Esophagus squamous epithelium (tissue), 5 donors: ENCODE measurements at places on chromosomes 2 and 18.

DNA sequence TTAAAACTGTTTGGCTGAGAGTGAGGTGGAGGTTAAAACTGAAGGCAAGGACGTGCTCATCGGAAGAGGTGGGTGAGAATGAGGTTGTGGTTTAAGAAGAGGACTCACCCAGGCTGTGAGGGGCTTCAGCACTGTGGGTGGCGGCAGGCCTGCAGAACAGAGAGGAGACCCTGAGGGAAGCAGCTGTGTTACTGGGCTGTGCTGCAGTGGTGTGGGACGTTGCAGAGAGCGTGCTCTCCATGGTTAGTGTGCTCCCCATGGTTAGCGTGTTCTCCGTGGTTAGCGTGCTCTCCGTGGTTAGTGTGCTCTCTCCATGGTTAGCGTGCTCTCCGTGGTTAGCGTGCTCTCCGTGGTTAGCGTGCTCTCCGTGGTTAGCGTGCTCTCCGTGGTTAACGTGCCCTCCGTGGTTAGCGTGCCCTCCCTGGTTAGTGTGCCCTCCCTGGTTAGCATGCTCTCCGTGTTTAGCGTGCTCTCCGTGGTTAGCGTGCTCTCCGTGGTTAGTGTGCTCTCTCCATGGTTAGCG lies 68.5 kb upstream of the NFATC1 start:
- DNase-seq = no peak

DNA sequence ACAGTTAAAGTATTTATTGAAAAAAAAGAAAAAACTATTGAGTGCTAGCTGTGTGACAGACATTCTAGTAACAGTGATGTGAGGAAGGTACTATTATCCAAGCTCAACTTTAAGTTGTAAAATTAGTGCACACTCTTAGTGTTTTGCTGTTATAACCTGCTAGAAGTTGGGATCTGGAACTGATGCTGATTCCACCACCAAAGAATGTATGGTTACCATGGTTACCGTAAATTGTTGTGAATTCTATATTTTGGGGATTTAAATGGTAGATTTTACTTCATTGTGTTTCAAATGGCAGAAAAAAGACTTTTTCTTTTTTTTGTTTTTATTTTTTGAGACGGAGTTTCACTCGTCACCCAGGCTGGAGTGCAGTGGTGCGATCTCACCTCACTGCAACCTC lies 5.3 kb downstream of the AGFG1 start:
- DNase-seq = no peak

DNA sequence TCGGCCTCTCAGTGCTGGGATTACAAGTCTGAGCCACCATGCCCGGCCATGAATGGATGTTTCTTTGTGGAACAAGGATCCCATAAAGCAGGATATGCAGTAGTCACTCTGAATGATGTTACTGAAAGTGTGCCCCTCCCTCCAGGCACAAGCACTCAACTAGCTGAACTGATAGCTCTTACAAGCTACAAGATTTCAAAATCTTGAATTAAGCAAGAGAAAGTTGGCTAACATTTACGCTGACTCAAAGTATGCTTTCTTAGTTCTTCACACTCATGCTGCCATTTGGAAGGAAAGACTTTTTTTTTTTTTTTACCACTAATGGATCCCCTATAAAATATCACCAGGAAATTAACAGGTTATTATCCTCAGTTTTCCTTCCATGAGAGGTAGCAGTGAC lies 549.0 kb upstream of the PKDCC start:
- no peak for DNase-seq

- peak; percentile 18 for DNase-seq
Observed at GRCh38 chr2:71923887-71924533, 223.7 kb downstream of the CYP26B1 start.

DNA sequence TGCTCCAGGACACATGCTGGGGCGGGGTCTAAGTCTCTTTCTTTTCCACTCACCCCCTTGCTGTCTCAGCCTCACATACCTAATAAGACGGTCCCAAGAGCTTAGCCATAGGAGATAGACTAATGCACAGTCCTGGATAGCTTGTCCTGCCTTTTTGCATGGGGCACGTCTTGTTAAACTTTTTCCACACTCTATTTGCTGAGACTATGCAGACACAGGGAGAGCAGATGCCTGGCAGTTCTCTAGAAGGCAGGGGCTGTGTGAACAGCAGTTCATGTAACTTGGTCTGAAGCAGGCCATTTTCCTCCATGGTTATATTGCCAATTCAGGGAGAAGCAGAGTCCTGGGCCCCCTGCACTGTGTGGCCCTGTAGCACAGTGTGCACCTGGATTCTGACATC lies 142.1 kb downstream of the SEPTIN10 start:
- no peak for DNase-seq

GRCh38 chr2:239249776-239250175 lies 151.0 kb downstream of the HDAC4 start:
- DNase-seq = no peak

- DNase-seq = no peak
Observed at GRCh38 chr18:34752056-34752455, 42.0 kb downstream of the DTNA start.

- DNase-seq = no peak
Observed at GRCh38 chr18:77173275-77174030, 40.9 kb upstream of the MBP start.

GRCh38 chr2:205017381-205017780 lies 472.1 kb downstream of the PARD3B start:
- no peak for DNase-seq

GRCh38 chr2:215532844-215533243 lies 97.0 kb upstream of the FN1 start:
- no peak for DNase-seq

DNA sequence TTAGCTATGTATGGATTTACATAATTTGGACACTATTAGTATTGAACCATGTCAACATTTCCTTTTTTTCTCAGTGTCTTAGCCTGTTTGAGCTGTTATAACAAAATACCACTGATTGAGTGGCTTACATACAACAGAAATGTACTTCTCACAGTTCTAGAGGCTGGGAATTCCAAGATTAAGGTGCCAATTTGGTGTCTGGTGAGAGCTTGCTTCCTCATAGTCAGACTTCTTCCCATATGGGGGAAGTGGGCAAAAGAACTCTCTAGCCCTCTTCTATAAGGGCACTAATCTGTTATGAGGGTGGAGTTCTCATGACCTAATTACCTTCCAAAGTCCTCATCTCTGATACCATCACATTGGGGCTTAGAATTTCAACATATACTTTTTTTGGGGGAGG lies 12.6 kb downstream of the ZNF804A start:
- no peak for DNase-seq

DNA sequence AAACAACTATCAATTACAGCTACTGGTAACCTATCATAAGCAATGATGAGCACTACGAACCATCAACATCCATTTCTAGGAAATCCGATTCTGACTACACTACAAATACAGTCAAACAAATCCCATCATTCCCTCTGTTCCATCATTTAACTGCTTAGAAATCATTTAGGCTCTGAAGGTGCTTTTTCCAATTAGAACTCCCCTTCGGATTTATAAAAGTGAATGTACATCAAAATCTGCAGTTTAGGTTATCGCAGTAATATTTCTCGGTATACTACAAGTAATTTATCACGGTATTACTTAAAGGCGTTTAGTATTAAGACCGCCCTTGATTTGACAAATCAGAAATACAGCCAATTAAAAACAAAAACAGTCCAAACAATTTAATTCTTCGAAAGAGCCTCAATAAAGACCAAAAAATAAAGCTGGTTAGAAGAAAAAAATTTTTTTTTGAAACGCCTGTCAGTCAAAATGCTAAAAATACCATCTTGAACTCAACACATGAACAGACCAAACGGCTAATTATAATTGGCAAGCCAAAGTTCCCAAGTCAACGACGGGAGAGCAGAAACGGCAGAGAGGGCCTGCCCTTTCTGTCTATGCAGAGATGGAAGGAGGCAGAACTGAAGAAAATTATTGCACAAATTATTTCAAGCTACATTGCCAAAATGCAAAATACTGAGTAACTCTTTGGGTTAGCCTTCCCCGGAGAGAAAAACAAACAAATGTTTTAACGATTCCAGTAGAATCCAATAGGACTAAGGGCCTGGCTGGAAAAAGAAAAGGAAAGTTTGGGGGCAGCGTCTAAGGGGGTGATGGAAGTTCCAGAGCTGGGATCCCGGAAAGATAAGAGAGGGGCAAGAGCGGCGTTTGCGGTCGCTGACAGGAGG lies 1.2 kb downstream of the VPS54 start:
- no peak for DNase-seq

DNA sequence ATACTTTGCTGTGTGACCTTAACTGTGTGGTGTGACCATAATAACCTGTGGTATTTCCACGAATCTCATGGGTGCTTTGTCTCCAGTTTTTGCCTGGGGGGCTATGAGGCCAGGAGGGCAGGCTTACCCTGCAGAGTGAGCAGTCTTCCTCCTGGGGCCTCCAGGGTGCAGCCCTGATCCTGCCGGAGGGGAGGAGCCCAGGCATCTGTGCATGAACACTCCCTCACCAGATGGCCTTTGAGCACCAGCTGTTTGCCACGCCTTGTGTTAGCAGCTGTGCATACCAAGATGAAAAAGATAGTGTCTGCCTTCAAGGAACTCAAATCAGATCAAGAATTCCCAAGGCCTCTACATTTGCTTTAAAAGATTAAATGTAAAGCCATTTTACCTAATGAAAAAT lies 75.0 kb upstream of the RBM44 start:
- no peak for DNase-seq

GRCh38 chr2:54999182-54999581 lies 51.1 kb downstream of the RTN4 start:
- DNase-seq = no peak

- DNase-seq = peak; percentile 55
Observed at GRCh38 chr2:68766376-68766845, 31.8 kb downstream of the ARHGAP25 start.

- DNase-seq = no peak
Observed at GRCh38 chr18:55385770-55386169, 202.2 kb downstream of the TCF4 start.

DNA sequence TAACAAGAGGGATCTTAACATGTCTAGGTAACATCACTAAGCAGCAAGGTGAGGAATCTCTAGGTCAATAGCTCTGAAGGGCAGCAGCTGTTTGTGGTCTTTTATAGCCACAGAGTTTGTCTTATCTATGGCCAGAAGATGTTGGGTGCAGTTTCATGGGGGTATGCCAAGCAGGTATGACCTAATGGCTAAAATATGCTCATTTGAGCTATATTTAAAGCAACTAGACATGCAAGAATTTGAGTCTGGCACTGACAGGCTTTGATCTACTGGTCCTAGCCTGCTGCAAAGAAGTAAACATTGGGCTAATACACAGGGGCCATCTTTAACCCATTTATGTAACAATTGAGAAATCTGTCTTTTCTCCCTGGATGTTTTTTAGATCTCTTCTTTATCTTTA lies 13.9 kb upstream of the UGP2 start:
- no peak for DNase-seq

- DNase-seq = no peak
Observed at GRCh38 chr2:128377071-128377910, 58.6 kb upstream of the HS6ST1 start.

GRCh38 chr2:70385966-70386595 lies 84.2 kb upstream of the FAM136A start:
- no peak for DNase-seq

DNA sequence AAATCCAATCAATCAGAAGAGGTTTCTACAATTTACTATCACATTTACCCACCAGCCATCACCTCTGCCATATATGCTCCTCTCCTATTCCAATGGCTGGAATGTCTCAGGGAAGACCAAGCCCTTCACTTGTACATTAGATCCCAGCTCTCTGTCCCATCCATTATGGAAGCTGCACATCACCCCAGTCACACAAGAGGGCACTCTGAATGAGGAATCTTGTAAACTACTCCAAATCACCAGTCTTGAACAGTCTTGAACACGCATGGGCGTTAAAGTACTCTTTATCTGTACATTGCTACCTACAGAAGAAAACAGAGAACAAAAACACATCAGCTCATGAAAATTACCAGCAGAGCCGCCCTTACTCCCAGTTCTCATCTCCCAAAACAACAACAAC lies 38.7 kb downstream of the ZC3H8 start:
- no peak for DNase-seq

GRCh38 chr18:79496978-79497637 lies 101.4 kb downstream of the NFATC1 start:
- DNase-seq = no peak

DNA sequence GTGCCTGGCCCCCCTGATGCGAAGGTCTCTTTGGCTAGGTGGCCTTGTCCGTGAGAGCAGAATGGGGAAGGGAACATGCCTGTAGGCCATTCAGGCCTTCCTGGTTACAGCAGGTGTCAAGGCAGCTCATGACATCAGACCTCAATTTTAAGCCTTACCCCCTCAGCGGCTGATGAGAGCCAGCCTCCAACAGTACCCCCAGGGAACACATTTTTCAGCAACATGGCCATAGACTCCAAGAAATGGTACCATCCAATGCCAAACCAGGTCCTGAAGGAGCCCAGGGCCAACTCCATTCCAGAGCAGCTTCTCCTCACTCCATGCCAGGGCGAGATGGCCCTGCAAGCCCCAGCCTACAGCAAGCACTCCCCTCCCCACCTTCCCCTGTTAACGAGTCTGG lies 199.2 kb downstream of the SMAD2 start:
- no peak for DNase-seq

- DNase-seq = no peak
Observed at GRCh38 chr2:25177211-25177611, 8.8 kb upstream of the POMC start.

- no peak for DNase-seq
Observed at GRCh38 chr2:159905926-159906714, 108.1 kb upstream of the CD302 start.

GRCh38 chr2:175808858-175809257 lies 193.2 kb downstream of the LNPK start:
- no peak for DNase-seq

DNA sequence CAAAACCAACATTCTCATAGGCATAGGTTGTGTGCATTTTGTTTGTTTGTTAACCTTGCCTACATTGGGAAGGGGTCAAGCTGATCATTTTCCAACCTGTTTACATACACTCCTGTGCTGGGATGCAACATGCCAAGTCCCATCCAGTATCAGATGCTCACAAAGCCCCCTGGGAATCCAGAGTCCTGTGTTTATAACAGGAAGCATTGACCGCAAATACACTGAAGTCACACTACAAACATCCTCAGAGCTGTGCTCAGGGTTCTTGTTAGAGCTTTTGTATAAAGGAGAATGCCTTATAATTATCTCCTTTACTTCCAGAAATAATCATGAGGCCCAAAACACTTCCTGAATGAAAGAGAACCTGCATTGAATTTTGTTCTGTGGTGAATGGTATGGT lies 488.7 kb upstream of the TCF4 start:
- no peak for DNase-seq

DNA sequence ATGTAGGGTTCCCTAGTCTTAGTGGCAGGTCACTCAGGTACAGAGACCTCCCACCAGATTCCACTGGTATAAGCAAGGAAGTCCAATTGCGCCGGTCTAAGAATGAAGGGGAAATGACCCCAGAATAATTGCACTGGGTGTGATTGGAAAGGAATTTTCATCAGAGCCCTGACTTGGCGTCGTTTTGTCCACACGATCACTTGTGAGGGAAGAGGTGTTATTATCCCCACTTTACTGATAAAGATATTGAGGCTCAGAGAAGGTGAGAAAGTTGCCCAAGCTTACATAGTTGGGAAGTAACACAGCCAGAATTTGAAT lies 61.5 kb downstream of the CIB4 start:
- no peak for DNase-seq
